ENCODE measurements at places on chromosomes 1 and 21.

DNA sequence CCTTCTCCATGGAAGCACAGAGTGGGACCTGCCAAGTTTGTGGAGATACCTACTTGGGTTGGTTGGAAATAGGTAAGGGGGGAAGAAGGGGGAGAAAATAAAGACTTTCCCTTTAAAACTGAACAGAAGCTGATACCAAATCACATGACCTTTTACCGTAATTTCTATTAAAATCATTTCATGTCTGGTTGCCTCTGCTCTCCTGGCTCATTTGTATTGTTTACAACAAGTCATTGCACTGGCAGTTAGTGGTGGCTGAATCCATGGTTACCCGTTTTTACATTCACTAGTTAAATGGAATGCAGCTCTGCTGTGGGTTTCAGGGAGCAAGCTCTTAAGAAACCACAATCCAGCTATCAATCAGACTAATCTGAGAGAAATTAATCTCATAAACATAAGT, 353.7 kb upstream of the ESRRG start:
- no peak for DNase-seq

- no peak for DNase-seq
Measured at GRCh38 chr1:234402939-234403338, 29.7 kb downstream of the COA6 start.

DNA sequence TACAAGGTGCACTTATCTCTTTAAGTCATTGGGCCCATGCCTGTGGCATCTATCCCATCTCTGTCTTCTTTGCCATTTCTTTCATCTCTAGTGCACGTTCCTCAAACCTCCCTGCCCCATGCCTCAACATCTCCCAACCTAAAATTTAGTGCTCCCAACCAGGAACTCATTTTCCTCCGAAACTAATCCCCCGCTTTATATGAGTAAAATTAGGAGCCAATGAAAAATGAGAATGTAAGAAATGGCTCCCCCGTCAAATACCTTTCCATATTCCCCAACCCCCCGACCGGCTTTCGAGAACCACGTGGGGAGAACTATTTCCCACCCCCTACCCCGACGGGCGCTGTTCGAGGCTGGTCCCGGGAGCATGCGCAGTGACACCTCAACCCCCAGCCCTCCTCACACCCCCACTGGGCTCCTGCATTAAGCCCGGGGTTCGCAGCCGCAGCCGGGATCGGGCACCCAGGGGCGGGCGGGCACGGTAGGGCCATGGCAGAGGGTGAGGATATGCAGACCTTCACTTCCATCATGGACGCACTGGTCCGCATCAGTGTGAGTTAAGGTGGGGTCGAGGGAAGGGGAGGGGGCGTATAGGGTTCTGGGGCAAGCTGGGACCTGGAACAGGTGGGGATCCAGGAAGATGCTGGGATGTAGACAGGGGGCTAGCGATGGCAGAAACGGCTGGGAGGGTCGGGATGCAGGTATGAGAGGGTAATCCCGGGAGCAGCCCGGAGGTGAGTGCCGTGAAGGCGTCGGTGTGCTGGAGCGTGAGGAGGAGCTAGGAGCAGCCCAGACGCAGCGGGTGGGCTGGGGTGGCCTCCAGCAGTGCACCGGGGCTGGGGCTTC, at the start of gene TRIM46:
TRIM46 (plus strand) TSS at position 372 of the 846 bp plus-strand sequence; CDS start at position 490, 118 bp downstream.
- DNase-seq: peak; percentile 69

- DNase-seq: no peak
Measured at GRCh38 chr1:214364386-214364785, 83.4 kb downstream of the SMYD2 start.

GRCh38 chr1:220326578-220326977, 54.3 kb upstream of the RAB3GAP2 start:
- peak; percentile 2 for DNase-seq

DNA sequence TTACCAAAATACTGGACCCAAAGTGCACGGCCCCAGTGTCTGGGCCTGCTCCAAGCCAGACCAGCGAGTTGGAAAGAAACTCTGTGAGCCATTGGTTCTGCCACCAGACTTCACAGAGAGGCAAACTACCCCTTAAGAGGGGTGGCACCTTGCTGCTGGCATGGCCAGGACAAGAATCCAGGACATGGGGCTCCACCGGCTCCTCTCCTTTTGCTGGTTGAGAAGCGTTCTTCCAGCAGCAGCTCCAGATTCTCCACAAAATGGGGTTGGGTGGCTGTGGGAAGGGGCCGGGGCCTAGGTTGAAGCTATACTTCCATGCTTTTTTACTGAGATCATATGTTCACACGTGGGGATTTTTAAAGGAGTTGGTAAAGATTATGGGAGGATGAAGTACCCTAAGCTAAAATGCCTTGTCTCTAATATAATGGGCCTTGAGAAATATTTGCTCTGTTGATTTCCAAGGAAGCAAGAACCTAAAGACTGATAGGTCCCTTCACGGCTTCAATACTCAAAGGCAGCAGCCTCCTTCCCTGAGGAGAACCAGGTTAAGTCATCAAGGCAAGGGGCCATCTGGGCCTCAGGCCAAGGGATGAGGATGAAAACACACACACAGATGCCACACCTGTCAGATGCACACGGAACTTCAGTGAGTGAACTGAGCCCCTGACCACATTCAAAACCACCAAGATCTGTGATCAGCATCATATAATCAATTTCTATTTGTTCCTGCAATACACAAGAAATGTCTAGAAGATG, 3.1 kb downstream of the C1orf198 start:
- DNase-seq: no peak

- no peak for DNase-seq
Measured at GRCh38 chr1:75438355-75438754, 172.6 kb downstream of the SLC44A5 start.

DNA sequence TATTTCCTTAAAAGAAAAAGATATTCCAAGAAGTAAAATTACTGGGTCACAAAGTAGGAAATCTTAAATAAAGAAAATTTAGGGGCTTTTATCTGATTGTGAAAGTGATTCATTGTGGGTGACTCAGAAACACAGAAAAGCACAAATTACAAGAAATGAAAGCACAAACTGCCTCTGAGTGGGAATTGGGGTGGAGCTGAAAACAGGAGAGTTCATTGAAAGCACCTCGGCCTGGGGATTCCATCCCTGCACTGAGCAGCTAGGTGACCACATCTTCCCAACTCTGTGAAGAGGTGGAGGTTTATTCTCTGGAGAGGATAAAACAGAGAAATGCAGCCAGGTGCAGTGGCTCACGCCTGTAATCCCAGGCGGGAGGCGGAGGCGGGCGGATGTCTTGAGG, 7.4 kb downstream of the GJA4 start:
- DNase-seq: no peak

DNA sequence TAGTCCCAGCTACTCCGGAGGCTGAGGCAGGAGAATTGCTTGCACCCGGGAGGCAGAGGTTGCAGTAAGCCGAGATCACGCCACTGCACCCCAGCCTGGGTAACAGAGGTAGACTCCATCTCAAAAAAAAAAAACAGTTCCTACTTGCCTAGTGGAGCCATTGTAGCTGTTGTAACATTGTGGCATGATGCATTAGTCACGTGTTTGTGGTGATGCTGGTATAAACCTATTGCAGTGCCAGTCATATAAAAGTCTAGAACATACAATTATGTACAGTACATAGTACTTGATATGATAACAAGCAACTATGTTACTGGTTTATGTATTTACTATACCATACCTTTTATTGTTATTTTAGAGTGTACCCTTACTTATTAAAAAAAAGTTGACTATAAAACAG, 16.2 kb downstream of the KYAT3 start:
- DNase-seq: no peak

- no peak for DNase-seq
Measured at GRCh38 chr21:42124826-42125570, 53.9 kb downstream of the UMODL1 start.

GRCh38 chr1:21164266-21164665, 12.4 kb downstream of the EIF4G3 start:
- DNase-seq: no peak

DNA sequence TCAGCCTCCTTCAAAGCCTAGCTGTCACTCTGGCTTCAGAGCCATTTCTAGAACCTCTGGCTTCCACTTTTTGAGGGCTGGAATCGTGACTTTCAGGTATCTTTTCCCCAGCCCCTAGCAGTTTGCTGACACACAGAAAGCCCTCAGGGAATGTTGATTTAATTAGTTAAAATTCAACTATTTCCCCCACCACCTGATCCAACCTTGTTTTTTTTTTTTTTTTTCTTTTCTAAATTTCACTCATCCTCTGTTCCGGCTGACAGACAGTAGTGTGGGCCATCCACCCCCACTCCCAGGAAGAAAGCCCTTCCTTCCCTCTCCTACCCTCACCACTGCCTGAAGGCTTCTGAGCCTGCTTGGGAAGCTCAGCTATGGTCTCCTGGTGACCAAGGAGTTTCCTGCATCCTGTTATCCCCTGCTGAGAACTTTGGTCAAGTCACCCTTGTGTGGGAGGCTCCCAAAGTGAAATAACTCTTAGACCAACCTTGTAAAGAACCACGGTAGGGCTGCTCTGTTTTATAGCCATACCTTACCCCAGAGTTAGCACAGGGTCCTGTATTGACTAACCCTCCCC, 29.4 kb downstream of the KCNJ6 start:
- no peak for DNase-seq

- no peak for DNase-seq
Measured at GRCh38 chr1:45942411-45942810, 139.0 kb downstream of the MAST2 start.

GRCh38 chr1:237670302-237670701, 220.4 kb downstream of the ZP4 start:
- no peak for DNase-seq

- DNase-seq: peak; percentile 37
Measured at GRCh38 chr1:186904361-186904760, 75.6 kb downstream of the PLA2G4A start.

Measured in pons (tissue), 1 donor.